IMR-90 (cell line): ENCODE measurements at places on chromosomes 3 and 15. TPM values are rescaled to one million over a fixed set of nuclear protein-coding genes. Genes with fewer than 3 reads are reported as not detected.

The SEMA3B gene
- 29.3 and 34.3 TPM in 2 replicates for polyA plus RNA-seq

The TMEM266 gene
- 0.06 TPM in 1 of 2 replicates, not detected in the other for polyA plus RNA-seq

The TIMP4 gene
- 0.39 and 0.40 TPM in 2 replicates for polyA plus RNA-seq

The PLA1A gene
- not detected in 2 replicates for polyA plus RNA-seq

GRCh38 chr3:71784201-71784913 is 591 bp downstream of the PROK2 start:
- DNase-seq, result no peak

- no peak for DNase-seq
Observed at GRCh38 chr3:195198426-195199346, 72.3 kb downstream of the XXYLT1 start.

DNA sequence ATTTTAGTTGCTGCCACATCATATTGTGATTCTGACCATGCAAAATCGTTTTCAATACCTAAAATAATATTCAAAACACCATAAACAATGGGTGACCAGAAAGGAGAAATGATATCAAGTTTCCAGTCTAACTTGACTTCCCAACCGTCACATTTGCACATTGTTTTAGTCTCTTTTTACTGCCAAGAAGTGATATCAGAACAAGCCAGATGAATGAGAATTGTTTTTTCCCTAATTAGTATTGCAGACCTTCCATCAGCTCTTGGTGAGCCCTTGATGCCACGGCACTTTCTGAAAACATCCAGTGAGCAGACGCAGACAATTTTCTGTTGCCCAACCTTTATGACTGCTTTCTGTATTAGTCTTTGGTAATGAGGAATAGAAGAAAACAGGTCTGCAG is 62.5 kb downstream of the SPATA16 start:
- DNase-seq, result no peak

DNA sequence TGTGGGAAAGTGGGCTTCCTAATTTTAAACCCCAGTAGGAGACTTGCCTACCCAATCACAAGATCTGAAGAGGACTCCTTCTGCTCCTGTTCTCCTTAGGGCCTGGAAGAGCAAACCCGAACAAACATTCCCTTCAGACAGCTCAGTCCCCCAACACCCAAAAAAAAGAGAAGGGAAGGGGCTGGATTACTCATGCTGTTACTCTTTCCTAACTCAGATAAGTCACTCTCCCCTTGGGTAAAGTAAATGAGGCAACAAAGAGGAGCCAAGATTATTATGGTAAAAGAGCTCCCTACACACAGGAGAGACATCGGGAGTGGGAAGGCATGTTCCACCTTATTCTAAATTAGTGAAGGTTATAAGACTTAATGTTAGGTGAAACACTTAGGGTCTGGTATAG is 18.1 kb upstream of the LEKR1 start:
- DNase-seq, result peak; percentile 55

GRCh38 chr3:87145553-87145952 is 81.6 kb upstream of the CHMP2B start:
- peak; percentile 45 for DNase-seq

- DNase-seq, result no peak
Observed at GRCh38 chr15:94367726-94368535, 136.6 kb downstream of the MCTP2 start.

DNA sequence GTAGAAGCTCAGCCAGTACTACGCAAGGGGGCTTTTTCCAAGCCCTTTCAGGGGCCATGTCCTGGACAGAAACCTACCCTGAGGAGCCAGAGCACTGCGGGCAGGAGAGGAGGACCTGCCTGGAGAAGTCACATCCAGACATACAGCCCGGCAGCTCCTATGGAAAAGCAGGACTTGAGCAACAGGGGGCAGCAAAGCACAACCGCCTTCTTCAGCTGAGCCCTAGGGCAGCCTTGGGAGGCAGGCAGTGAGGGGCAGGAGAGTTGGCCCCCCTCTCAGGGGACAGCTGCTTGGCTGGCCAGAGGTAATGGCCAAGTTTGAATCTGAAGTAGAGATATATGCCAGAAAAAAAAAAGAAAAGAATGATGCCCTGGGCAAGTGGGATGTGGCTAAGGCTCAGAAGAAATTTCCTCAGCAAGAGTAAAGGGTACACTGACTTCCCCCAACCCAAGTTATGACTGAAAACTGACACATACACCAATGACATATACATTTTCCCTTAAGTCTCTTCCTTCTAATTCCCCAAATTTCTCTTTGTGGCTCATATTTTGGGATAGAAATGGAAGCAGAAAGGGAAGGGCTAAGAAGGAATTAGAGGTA is 56.9 kb downstream of the CYP19A1 start:
- DNase-seq, result peak; percentile 53

- DNase-seq, result no peak
Observed at GRCh38 chr3:159528251-159528895, 460.3 kb upstream of the IL12A start.
